ENCODE measurements at places on chromosomes 13 and 19. TPM values are rescaled to one million over a fixed set of nuclear protein-coding genes. Genes with fewer than 3 reads are reported as not detected.

The HSPB6 gene
- total RNA-seq, result 0.33 TPM

The CGB2 gene
- 0.41 TPM for total RNA-seq

The PSG2 gene
- total RNA-seq, result not detected

The FUT6 gene
- total RNA-seq, result not detected

The RFPL4AL1 gene
- not detected for total RNA-seq

The PPP5C gene
- total RNA-seq, result 72.5 TPM

The ATP8B3 gene
- 3.3 TPM for total RNA-seq

The ERVK3-1 gene
- 122 TPM for total RNA-seq

The NFKBIB gene
- 111 TPM for total RNA-seq

The UBAC2 gene
- total RNA-seq, result 65.1 TPM

The YJEFN3 gene
- total RNA-seq, result 4.4 TPM

The ZNF540 gene
- total RNA-seq, result not detected

The PNMA8A gene
- total RNA-seq, result 10.8 TPM

The FXYD3 gene
- total RNA-seq, result 0.32 TPM

The ZNF69 gene
- total RNA-seq, result not detected

The TMEM91 gene
- 5.4 TPM for total RNA-seq

The NKG7 gene
- total RNA-seq, result not detected

The ANGPTL4 gene
- total RNA-seq, result 297 TPM

The OR7C1 gene
- total RNA-seq, result not detected

The RNF225 gene
- not detected for total RNA-seq

The OR7A5 gene
- total RNA-seq, result not detected

The CYSLTR2 gene
- not detected for total RNA-seq

The LSM4 gene
- total RNA-seq, result 224 TPM

The CBY2 gene
- total RNA-seq, result not detected

The KLF1 gene
- not detected for total RNA-seq

The ZNF888 gene
- not detected for total RNA-seq

The POGLUT2 gene
- 6.2 TPM for total RNA-seq

The TNNI3 gene
- 13.4 TPM for total RNA-seq

The ZNF850 gene
- total RNA-seq, result 0.33 TPM

The CLIP3 gene
- total RNA-seq, result 0.95 TPM

The CASP14 gene
- total RNA-seq, result not detected

The CCDC8 gene
- total RNA-seq, result not detected

The LYPD4 gene
- not detected for total RNA-seq

The KCNJ14 gene
- 1.7 TPM for total RNA-seq

The SHISA2 gene
- not detected for total RNA-seq

The ZNF548 gene
- total RNA-seq, result 4.1 TPM

Measured in A549 treated with ZK216348 at 1 μM for 4 hours (cell line).